Stimulated activated CD8-positive, alpha-beta memory T cell treated with anti-CD3 and anti-CD28 coated beads, Interleukin-15, amount 100 ng/mL, for 1 hour (primary cell): ENCODE measurements at places on chromosomes 3 and 15.

DNA sequence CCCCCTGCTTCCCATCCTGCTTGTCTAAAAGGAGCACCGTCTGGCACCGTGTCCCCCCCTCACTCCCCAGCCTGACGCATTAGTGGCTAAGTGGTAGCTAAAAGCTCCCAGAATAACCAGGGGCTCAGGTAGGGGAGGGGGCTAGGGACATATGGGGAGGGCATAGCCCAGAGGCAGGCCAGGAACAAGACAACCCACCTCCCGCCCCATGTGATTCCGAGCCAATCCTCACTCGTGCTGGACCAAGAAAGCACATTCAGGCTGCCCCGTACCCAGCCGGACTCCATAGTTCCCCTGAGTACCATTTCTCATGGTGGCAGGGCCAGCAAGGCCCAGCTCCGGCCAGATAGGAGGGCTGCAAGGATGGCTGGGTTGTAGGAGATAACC lies 11.5 kb downstream of the SEMA7A start:
- DNase-seq = no peak

- DNase-seq = peak; percentile 23
Observed at GRCh38 chr15:101242160-101242998, 9.5 kb downstream of the CHSY1 start.

- no peak for DNase-seq
Observed at GRCh38 chr15:70795311-70795665, 31.9 kb upstream of the UACA start.

GRCh38 chr3:101646726-101647125 lies 30.2 kb downstream of the ZBTB11 start:
- no peak for DNase-seq

- no peak for DNase-seq
Observed at GRCh38 chr3:101548527-101549105, 13.1 kb upstream of the TRMT10C start.

- no peak for DNase-seq
Observed at GRCh38 chr3:178099862-178100261, 436.4 kb upstream of the KCNMB2 start.
